ENCODE measurements at places on chromosomes 12 and 14. TPM values are rescaled to one million over a fixed set of nuclear protein-coding genes. Genes with fewer than 3 reads are reported as not detected.

CDCA3 gene
- 88.8 TPM for total RNA-seq

KLHL28 gene
- 3.7 TPM for total RNA-seq

ALKBH1 gene
- 10.0 TPM for total RNA-seq

EML5 gene
- 2.8 TPM for total RNA-seq

FGF6 gene
- total RNA-seq, result not detected

NANOG gene
- not detected for total RNA-seq

FAM161B gene
- 2.1 TPM for total RNA-seq

MANSC1 gene
- total RNA-seq, result 7.0 TPM

ZNF605 gene
- 6.3 TPM for total RNA-seq

SOX5 gene
- total RNA-seq, result 134 TPM

GALNT16 gene
- 0.08 TPM for total RNA-seq

SALL2 gene
- 3.2 TPM for total RNA-seq

REP15 gene
- total RNA-seq, result 2.4 TPM

RESF1 gene
- 18.1 TPM for total RNA-seq

ETFBKMT gene
- 0.74 TPM for total RNA-seq
